A549 treated with RU486 at 1 μM for 4 hours (cell line): ENCODE measurements at places on chromosomes 2 and 18. TPM values are rescaled to one million over a fixed set of nuclear protein-coding genes. Genes with fewer than 3 reads are reported as not detected.

ELOA2 gene
- total RNA-seq = not detected in 5 replicates

INHA gene
- 0.17 to 0.81 TPM (median 0.51 TPM) in 5 replicates for total RNA-seq

OR6B2 gene
- not detected in 5 replicates for total RNA-seq

TEX51 gene
- total RNA-seq = not detected in 5 replicates

CENPA gene
- total RNA-seq = 47.2 to 64.0 TPM (median 55.1 TPM) in 5 replicates

INPP5D gene
- total RNA-seq = 0.43 to 1.4 TPM (median 0.51 TPM) in 5 replicates

RUFY4 gene
- not detected in 5 replicates for total RNA-seq

PRSS56 gene
- total RNA-seq = 0.14 to 0.27 TPM (median 0.22 TPM) in 4 of 5 replicates, not detected in the other

TDRD15 gene
- not detected in 5 replicates for total RNA-seq

FBXO48 gene
- 0.45 to 0.56 TPM (median 0.49 TPM) in 5 replicates for total RNA-seq

FAM237A gene
- total RNA-seq = not detected in 5 replicates

SCN7A gene
- total RNA-seq = not detected in 5 replicates

C2orf72 gene
- total RNA-seq = 5.6 to 9.3 TPM (median 5.6 TPM) in 5 replicates

FAP gene
- total RNA-seq = 0.06 TPM in 1 of 5 replicates, not detected in the others

NEU2 gene
- total RNA-seq = not detected in 5 replicates

METTL21A gene
- 24.9 to 33.9 TPM (median 31.5 TPM) in 5 replicates for total RNA-seq

SATB2 gene
- 3.1 to 3.7 TPM (median 3.6 TPM) in 5 replicates for total RNA-seq

FAM98A gene
- total RNA-seq = 55.4 to 133 TPM (median 67.5 TPM) in 5 replicates

SCYGR4 gene
- total RNA-seq = not detected in 5 replicates

TNFAIP6 gene
- 1.3 to 2.0 TPM (median 1.7 TPM) in 5 replicates for total RNA-seq

PER2 gene
- 2.9 to 4.6 TPM (median 3.6 TPM) in 5 replicates for total RNA-seq

NIF3L1 gene
- 37.9 to 44.1 TPM (median 41.3 TPM) in 5 replicates for total RNA-seq

LDLRAD4 gene
- total RNA-seq = 1.1 to 2.8 TPM (median 1.3 TPM) in 5 replicates

MBD2 gene
- 41.2 to 77.2 TPM (median 57.1 TPM) in 5 replicates for total RNA-seq

STARD6 gene
- total RNA-seq = not detected in 5 replicates

ABCG5 gene
- not detected in 5 replicates for total RNA-seq

FOXI3 gene
- not detected in 5 replicates for total RNA-seq

SEPTIN10 gene
- 33.8 to 67.1 TPM (median 54.9 TPM) in 5 replicates for total RNA-seq

HJURP gene
- 76.2 to 89.5 TPM (median 80.6 TPM) in 5 replicates for total RNA-seq

ITGA4 gene
- total RNA-seq = 1.4 to 2.2 TPM (median 2.1 TPM) in 5 replicates

FTCDNL1 gene
- total RNA-seq = 1.8 to 2.8 TPM (median 2.5 TPM) in 5 replicates

CSRNP3 gene
- total RNA-seq = 0.27 TPM in 1 of 5 replicates, not detected in the others

GPR45 gene
- not detected in 5 replicates for total RNA-seq

POLR1A gene
- 20.5 to 24.2 TPM (median 22.5 TPM) in 5 replicates for total RNA-seq

CHAC2 gene
- total RNA-seq = 7.1 to 15.1 TPM (median 13.4 TPM) in 5 replicates

SCYGR3 gene
- not detected in 5 replicates for total RNA-seq
